ENCODE measurements at places on chromosomes 6 and 20. TPM values are rescaled to one million over a fixed set of nuclear protein-coding genes. Genes with fewer than 3 reads are reported as not detected.

Gene PGC
- not detected for total RNA-seq

Gene OR12D3
- not detected for total RNA-seq

Gene CDKAL1
- total RNA-seq, result 13.1 TPM

Gene ADGRB3
- 5.9 TPM for total RNA-seq

Gene HLA-G
- 0.19 TPM for total RNA-seq

Gene BPIFB4
- total RNA-seq, result not detected

Gene C2
- total RNA-seq, result 14.0 TPM

Gene PLA2G7
- 1.5 TPM for total RNA-seq

Gene CST5
- not detected for total RNA-seq

Gene DYNLRB1
- 116 TPM for total RNA-seq

Gene CCN6
- total RNA-seq, result not detected

Gene ADNP
- total RNA-seq, result 48.1 TPM

Gene JPH2
- 121 TPM for total RNA-seq

Gene IMPG1
- not detected for total RNA-seq

Gene MCHR2
- total RNA-seq, result not detected

Gene PRDM13
- total RNA-seq, result not detected

Gene C6orf132
- 2.3 TPM for total RNA-seq

Gene CALHM4
- not detected for total RNA-seq

Gene LHFPL5
- total RNA-seq, result not detected

Gene ACTR5
- 5.8 TPM for total RNA-seq

Gene SIRPB1
- 11.2 TPM for total RNA-seq

Gene TPD52L1
- 51.7 TPM for total RNA-seq
